Spinal cord (tissue), 10 donors: ENCODE measurements at places on chromosomes 2 and 18.

DNA sequence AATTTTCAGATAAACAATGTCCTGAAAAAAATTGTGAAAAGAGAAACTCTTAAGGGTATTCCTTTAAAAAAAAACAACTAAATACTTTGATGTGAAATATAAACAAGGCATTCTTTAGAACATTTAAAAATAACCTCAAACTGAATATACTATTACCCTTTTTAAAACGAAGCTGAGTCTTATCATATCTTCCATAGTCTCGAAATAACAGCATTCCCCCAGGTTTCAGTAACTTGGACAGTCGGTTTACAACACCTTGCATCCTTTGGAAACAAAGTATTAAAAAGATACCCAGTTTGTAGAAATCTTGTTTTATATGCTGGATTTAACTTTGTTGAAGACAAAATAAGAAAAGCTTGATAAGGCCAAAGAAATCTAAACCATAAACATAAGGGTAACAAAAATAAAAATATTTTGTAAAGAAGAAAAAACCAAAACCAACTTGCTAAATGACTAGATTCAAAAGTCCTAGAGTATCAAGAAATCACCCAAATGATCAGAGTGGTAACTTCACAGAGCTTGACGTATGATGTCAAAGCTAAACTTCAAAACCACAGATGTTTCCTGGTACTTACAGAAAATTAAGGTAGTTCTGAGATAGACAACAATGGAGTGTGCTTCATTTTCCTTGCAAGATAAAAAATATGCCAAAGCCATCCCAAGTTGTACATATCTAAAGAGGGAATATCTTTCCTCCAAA, 107.8 kb downstream of the METTL8 start:
- no peak for DNase-seq
- no peaks in the 10 kb centered on the region for H3K4me1 ChIP-seq
- H3K36me3 ChIP-seq: peaks cover 7% of the 10 kb centered on the region
- no peaks in the 10 kb centered on the region for H3K27me3 ChIP-seq
- H3K4me3 ChIP-seq: no peak overlapping the region

DNA sequence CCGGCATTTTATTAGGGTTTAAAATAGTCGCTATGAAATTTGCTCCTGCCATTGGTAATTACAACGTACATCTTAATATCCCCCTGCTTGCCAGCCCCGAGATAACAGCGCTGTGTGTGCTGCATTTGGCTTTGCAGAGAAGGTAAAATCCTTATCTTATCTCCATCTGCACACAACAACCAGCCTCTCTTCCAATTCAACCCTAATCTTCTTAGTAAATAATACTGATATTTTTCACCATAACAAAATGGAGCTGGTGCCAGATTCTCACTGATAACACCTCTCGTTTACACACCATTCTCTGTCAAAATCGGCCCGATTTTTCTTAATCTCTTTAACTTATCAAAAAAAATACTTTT, 61.4 kb upstream of the SIX3 start:
- no peaks in the 10 kb centered on the region for H3K27me3 ChIP-seq
- no peak overlapping the region for H3K4me3 ChIP-seq
- no peaks in the 10 kb centered on the region for H3K36me3 ChIP-seq
- H3K4me1 ChIP-seq: no peaks in the 10 kb centered on the region
- no peak overlapping the region for H3K27ac ChIP-seq

DNA sequence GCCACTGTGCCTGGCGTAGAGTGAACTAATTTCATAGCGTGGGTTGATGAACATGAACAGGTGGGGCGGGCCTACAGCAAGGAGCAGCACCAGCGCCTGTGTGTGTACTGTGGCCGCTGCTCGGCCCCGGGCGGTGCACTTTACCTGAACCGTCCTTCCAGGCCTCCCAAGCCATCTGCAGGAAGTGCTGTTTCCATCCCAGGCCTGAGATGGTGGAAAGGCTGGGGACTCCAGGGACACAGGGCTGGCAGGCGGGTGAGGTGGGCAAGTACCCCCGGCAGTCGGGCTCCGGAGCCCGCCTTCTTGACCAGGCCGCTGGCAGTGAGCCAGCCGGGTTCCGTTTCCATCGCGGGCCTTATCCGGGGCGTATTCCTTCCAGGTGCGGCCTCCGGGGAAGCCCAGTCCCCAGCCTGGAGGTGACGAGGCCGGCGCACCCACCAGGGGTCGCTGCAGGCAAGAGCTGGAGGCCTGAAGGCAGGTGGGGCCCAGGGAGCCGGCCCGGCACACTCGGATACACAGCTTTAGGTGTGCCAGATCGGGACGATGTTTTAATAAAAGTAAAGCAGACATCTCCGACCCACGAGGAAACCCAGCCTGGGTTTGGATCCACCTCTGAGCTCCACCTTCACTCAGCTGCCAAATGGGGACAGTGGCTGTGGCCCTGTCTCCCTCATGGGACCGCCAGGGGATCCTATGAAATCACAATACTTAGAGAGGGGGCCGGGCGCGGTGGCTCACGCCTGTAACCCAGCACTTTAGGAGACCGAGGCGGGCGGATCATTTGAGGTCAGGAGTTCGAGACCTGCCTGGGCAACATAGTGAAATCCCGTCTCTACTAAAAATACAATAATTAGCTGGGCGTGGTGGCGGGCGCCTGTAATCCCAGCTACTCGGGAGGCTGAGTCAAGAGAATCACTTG, 22.7 kb upstream of the PDIA6 start:
- H3K36me3 ChIP-seq: no peaks in the 10 kb centered on the region
- DNase-seq: no peak
- no peak overlapping the region for H3K4me3 ChIP-seq
- H3K4me1 ChIP-seq: peaks cover 70% of the 10 kb centered on the region

GRCh38 chr2:109356324-109357035, 227.5 kb downstream of the SH3RF3 start:
- no peak overlapping the region for H3K27ac ChIP-seq
- H3K27me3 ChIP-seq: no peaks in the 10 kb centered on the region
- H3K4me3 ChIP-seq: no peak overlapping the region
- no peak for DNase-seq

DNA sequence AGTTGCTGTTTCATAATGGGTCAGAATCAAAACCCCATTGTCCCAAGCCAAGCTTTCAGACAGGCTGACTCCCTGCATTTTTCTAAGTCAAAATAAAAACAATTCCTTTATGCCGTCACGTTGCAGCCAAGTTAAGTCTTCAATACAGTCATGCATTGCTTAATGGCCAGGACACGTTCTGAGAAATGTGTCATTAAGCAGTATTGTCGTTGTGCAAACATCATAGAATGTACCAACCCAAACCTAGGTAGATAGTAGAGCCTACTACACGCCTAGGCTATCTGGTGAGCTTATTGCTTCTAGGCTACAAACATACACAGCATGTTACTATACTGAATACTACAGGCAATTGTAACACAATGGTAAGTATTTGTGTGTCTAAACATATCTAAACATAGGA, 160.4 kb upstream of the FOSL2 start:
- peaks cover 4% of the 10 kb centered on the region for H3K4me1 ChIP-seq
- no peaks in the 10 kb centered on the region for H3K36me3 ChIP-seq
- no peak overlapping the region for H3K4me3 ChIP-seq
- no peak overlapping the region for H3K27ac ChIP-seq
- no peak for DNase-seq
- H3K27me3 ChIP-seq: no peaks in the 10 kb centered on the region
